MG63 (cell line): ENCODE measurements at places on chromosomes 2 and 18. TPM values are rescaled to one million over a fixed set of nuclear protein-coding genes. Genes with fewer than 3 reads are reported as not detected.

GRCh38 chr2:1804351-1804771 is 60.0 kb upstream of the PXDN start:
- no peak for DNase-seq

GRCh38 chr18:10508591-10508990 is 17.2 kb upstream of the NAPG start:
- no peak for DNase-seq

GRCh38 chr2:144560251-144560650 is 40.3 kb upstream of the ZEB2 start:
- no peak for DNase-seq

DNA sequence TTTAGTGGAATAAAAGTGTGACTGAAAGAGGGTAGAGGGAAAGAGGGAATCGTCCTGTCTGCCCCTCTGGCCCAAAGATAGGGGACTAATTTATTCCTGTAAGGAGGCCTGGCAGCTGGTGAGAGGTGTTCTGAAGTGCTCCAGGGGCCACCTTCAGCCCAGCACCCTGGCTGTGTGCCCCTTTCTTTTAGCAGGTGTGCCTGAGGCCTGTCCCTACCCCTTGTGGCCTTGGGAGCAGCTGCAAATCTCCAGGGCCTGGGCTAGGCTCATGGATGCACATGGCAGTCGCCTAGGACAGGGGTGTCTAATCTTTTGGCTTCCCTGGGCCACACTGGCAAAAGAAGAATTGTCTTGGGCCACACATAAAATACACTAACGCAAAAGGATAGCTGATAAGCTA is 37.3 kb downstream of the FHOD3 start:
- DNase-seq = no peak

DNA sequence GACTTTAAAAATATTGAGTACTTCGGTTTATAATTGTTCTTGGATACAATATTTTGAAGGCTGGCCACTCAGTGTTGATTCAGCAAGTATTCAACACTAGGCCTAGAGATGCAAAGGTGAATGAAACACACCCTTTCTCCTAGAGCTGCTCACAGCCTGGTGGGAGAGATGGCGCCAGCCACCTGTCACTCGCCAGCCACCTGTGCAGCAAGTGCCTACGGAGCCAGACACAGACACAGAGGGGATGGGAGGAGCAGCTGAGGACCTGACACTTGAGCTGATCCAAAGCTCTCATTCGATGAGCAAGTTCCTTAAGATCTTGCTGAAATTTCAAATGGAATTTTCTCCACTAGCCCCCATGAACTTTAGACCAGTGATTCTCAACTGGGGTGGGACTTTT is 151.1 kb upstream of the RIOK3 start:
- DNase-seq = no peak

DNA sequence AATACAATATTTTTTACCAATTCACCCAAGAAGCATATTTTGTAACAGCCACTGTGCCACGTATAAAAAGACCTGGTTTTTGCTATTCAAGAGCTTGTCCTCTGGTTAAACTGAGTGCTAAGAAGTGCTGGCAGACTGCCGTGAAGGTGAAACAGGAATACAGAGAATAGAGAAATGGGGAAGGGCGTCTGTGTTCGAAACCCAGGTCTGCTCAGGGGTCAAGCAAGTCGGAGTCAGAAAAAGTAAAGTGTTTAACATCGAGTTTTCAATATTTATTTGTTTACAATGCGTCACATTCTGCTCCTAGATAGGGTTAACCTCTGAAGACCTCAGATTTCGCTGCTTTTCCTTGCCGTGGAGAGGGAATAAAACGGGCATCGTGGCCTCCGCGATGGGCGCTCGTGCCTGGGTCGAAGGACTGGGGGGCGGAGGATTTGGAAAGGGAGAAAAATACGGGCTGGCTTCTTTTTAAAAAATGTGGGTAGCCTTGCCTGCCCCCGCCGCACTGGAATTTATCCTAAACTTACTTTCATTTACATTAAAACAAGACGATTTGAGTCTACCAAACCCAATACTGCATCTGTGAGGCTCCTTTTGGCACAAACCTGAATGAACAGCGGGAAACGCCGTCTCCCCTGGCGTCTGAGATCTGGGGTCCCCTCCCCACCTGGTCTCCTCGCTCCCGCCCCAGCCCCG is 1.1 kb upstream of the SNTG2 start:
- no peak for DNase-seq

DNA sequence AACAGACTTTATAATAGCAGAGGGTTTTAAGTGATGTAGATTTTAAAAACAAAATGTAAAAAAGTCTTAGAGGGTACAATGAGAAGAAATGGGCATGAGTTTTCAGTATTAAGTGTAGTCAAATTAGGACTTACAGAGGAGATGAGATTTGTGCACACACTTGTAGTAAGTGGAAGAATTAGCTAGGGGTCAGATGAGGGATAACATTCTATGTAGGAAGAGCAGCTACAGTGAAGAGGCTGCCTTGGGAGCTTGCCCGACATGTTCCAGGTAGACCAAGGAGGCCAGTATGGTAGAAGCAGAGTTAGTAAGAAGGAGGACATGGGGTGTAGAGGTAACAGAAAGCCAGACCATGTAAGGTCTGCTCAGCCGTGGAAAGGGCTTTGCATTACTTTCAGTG is 189.2 kb upstream of the DSEL start:
- DNase-seq = no peak

DNA sequence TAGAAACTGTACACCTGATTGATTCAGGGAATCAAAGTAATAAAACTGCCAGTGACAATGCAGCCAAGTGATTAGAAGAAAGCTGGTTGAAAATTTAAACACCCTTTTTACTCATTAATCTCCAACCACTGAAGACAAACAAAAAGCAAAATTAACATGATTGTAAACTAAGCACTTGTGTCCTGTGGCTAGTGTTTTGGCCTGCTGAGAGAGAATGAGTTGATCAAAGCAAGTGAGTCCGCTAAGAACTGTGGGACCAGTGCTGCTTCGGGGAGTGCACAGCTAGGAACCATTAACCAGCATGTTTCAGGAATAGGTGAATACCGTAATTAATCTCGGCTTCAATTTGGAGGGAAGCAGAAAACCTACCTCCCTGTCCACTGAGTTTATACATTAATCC is 13.6 kb upstream of the PAPOLG start:
- no peak for DNase-seq

DNA sequence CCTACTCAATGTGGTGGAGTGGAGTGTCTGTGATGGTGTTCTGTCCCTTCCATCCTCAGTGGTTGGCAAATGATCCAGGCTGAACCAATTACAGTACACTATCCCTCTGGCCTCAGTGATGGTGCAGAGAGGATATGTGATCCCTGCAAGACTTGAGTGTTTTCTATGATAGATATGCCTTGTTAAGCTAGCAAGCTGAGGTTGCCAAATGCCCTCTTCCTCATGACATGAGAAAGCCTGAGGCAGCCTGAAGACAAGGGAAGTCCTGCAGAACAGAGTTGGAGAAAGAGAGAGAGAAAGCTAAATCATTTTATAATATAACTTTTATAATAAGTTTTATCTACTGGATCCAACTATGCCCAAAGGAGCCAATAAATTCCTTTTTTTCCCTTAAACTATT is 41.6 kb upstream of the GORASP2 start:
- no peak for DNase-seq

DNA sequence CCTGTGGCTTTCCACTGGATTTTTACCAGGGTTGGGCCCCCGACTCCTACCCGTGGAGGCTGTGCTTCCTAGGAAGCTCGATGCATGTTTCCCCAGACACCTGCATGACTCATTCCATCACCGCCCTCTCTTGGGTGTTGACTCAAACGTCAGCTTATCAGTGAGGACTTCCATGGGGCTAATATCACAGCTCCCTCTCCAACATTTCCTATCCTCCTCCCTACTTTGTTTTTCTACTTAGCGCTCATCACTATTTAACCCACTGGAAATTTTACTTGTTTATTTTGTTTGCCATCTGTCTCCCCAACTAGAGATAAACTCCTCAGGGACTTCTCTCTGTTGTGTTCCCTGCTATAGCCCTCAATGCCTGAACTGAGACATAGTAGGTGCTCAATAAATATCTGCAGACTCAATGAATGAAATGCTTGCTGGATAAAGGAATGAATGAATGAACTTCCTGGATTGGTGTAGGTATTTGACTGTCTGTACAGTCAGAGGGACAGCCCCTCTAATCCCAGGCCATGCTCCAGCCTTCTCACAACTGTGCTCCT is 89.7 kb upstream of the MSH2 start:
- no peak for DNase-seq

DNA sequence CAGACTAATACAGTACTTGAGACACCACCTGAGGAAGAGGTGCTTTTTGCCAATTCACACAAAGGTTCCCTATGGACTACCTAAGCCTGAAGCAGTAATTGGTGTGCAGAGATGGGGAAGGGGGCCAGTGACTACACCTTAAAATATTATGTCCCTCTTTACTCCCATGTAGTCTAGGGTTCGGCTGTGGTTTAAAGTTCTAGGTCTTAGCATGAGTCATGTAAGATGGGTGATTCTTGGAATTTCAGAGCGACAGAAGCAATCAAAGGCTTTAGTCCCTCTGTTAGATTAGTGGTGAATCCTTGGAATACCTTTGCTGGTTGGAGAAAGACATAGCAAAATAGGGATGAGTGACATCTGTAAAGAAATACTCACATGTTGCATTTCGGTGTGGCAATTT is 14.3 kb upstream of the CCDC85A start:
- no peak for DNase-seq

DNA sequence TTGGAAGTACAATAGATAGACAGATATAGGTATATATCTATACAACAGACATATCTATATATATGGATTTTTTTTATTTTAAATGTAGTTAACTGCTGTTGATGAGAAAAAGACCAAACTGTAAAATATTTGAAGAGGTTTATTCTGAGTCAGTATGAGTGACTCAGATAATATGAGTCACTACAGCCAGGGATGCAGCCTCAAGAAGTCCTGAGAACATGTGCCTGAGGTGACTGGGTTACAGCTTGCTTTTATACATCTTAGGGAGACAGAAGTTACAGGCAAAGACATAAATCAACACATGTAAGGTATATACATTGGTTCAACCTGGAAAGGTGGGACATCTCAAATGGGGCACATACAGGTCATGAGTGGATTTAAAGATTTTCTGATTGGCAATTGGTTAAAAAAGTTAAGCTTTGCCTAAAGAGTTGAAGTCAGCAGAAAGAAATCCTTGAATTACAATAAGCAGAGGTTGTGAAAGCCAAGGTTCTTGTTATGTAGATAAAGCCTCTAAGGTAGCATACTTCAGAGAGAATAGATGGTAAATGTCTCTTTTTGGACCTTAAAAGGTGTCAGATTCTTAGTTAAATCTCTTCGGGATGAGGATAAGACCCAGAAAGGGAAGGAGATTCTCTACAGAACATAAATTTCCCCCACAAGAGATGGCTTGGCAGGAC is 149.9 kb downstream of the RBM43 start:
- no peak for DNase-seq

GRCh38 chr2:47497843-47498460 is 95.0 kb downstream of the MSH2 start:
- no peak for DNase-seq

- DNase-seq = peak; percentile 15
These were observed 43.4 kb upstream of the DNAJC10 start for GRCh38 chr2:182672466-182673165.

DNA sequence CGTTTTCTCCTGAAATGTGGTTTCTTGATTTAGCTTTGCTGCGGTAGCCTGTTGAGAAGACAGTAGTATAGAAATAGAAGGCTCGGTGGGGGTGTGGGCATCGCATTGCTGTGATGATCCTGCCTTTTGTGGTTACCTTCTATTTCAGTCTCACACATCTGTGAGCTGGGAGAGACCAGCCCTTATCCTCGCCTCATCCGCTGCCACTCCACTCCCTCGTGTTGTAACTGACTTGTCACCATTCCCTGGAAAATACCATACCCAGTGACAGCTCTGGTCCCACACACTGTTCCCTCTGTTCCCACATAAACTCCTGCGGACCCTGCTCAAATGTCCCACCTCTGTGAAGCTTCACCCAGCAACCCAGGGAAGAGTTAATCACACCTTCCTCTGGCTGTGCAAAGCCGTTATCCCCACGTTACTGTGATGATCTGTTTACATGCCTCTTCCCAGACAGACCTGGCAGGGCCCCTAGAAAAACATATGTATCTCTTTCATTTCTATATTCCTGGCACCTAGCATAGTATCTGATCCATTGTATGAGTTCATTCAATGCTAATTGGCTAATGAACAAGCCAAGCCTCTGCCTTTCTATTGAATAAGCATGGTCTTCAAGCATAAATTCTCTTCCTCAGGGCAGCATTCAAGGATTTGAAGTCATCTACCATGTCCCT is 114.6 kb downstream of the MAPK4 start:
- peak; percentile 26 for DNase-seq

DNA sequence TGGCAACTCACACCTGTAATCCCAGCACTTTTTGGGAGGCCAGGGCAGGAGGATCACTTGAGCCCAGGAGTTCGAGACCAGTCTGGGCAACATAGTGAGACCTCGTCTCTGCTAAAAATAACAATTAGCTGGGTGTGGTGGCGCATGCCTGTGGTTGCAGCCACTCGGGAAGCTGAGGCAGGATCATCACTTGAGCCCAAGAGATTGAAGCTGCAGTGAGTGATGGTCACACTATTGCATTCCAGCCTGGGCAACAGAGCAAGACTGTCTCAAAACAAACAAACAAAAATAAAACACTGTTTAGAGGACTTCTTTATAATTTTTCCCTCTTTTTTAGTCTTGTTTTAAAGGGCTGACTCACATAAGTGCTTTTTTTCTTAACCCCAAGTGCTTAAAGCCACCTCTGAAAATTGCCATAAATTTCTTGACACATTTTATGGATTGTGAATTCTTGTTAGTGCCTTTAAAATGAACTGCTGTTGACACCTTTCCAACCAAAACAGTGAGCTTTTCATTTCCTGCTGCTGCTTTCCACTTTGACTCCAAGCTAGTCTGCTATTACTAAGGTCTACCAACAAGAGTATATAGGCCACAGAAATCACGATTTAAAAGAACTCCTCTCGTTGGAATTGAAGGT is 41.7 kb downstream of the CYP20A1 start:
- peak; percentile 34 for DNase-seq

GRCh38 chr18:7301094-7301493 is 70.2 kb downstream of the LRRC30 start:
- DNase-seq = no peak

- DNase-seq = no peak
These were observed 6.5 kb upstream of the STAMBP start for GRCh38 chr2:73822276-73822675.

- DNase-seq = no peak
These were observed 310.4 kb downstream of the MTX2 start for GRCh38 chr2:176579608-176580007.

- DNase-seq = peak; percentile 43
These were observed 139.4 kb upstream of the HAAO start for GRCh38 chr2:42931818-42932195.

- DNase-seq = no peak
These were observed 46.5 kb downstream of the TRAK2 start for GRCh38 chr2:201404699-201405280.

- no peak for DNase-seq
These were observed 701.4 kb downstream of the ERBB4 start for GRCh38 chr2:211837206-211837605.

- peak; percentile 30 for DNase-seq
These were observed 281.1 kb upstream of the MGAT5 start for GRCh38 chr2:133972786-133973185.

- no peak for DNase-seq
These were observed 87.8 kb downstream of the PDE11A start for GRCh38 chr2:177984749-177985148.

The CPLX4 gene
- not detected in 2 replicates for total RNA-seq

The CCDC141 gene
- not detected in 2 replicates for total RNA-seq

The TCF23 gene
- not detected in 2 replicates for total RNA-seq

The GGCX gene
- 28.9 and 45.6 TPM in 2 replicates for total RNA-seq

The NT5C1B gene
- total RNA-seq = not detected in 2 replicates

The DSEL gene
- 3.7 and 6.2 TPM in 2 replicates for total RNA-seq

The ERMN gene
- not detected in 2 replicates for total RNA-seq

The ALPP gene
- total RNA-seq = not detected in 2 replicates

The FAM117B gene
- total RNA-seq = 0.40 and 1.2 TPM in 2 replicates
